ENCODE measurements at places on chromosomes 1 and 21.

DNA sequence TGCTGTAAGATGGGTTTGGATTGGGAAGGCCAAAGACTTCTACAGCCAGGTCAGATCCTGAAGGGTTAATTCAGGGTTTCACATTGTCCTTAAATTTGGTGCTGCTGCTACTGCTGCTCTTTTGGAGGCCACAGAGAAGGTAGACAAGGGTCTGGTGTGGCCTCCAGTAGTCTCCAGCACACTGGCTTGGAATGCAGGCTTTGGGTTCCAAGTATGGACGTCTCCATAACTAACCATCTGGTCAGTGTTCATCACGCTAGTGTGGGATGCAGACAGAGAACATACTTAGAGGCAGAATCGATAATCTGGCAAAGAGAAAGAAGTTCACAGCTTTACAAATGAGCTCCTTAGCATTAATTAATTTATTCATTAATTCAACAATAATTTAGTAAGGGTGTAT lies 154.1 kb downstream of the ZBTB18 start:
- no peak for DNase-seq

- no peak for DNase-seq
Observed at GRCh38 chr1:245673881-245674414, 519.2 kb downstream of the KIF26B start.

DNA sequence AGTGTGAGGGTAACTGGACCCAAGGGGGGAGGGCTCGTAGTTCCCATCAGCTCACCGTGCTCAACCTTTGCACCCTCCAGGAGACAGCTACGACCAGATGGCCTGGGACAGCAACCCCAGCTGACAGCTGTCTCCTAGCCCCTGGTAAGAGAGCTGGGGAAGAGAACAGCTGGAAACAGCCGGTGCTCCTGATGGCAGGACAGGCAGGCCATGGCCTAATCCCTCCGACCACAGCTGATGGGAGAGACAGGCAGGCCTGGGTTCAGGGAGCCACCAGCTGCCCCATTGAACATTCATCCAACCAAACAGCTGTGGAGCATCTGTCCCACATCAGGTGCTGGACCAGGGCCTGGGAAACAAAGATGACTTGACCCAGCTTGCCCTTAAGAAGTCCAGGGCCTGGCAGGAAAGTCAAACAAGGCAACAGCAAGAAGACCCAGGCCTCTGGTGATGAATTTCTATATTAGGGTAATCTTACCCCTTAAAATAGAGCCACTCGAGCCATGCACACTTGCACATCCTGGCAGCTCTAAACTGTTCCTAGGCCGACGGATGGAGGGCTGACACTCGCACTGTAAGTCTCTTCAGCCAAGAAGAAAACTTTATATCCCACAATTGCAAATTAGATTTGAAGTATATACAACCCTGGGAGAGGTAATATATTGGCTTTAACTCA lies 12.2 kb downstream of the OLFML2B start:
- no peak for DNase-seq

DNA sequence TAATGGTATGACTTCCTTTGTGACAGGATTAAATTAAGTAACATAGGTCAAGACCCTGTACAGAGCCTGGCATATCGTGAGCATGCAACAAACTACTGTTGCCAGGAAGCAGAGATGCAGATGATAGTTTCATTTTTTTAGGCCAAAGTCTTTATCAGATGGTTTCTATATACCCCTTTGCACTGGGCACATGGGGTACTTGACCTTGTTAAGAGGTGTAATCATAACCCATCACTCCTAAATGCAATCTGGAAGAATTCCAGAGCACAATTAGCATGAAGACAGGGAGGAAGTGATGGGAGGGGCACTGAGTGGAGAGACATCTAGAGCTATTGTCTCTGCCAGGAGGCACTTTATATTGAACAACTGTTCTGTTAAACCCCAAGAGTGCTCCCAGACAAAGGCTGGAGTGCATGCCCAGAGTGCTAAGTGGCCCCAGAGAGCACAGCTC lies 22.1 kb downstream of the ZBTB17 start:
- DNase-seq = no peak

- DNase-seq = no peak
Observed at GRCh38 chr1:221783437-221783836, 41.5 kb upstream of the DUSP10 start.

GRCh38 chr1:31644560-31645273 lies at the start of gene PEF1:
PEF1 (minus strand) TSS chr1:31644876; CDS start chr1:31644864, 12 bp downstream.
- peak; percentile 98 for DNase-seq

DNA sequence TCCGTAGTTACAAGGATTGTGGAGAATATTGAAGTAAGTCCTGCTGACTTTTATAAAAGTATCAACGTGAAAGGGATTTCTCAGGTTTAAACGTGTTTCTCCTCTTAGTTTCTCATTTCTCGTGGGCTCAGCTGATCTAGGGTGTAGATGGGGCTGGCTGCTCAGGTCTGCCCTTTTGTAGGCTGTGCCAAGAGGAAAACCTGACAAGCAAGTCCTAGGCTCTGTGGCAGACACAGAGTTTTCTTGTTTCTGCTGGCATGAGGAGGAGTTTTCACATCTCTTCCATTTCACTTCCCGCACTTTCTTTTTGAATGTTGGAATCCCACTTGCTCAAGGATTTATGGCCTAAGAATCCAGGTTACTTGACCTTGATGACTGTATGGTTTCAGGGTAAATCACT lies 14.8 kb downstream of the VPS13D start:
- no peak for DNase-seq

DNA sequence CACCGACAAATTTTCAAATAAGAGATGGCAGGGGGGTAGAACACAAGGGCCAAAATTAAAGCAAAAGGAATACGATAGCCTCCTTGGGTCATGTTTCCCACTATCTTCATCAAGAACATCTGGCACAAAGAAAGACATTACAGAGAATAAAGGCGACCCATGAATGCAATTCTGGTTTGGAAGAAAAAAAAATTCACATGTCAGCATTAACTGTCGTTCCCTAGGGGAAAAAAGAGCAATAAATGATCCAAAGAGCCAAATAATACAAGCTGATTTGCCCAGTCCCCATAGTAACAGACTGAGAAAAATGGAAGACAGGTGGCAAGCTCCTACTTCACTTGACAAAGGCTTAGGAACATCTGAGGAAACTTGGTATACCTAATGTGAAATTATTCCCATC lies 4.5 kb downstream of the STIL start:
- no peak for DNase-seq

DNA sequence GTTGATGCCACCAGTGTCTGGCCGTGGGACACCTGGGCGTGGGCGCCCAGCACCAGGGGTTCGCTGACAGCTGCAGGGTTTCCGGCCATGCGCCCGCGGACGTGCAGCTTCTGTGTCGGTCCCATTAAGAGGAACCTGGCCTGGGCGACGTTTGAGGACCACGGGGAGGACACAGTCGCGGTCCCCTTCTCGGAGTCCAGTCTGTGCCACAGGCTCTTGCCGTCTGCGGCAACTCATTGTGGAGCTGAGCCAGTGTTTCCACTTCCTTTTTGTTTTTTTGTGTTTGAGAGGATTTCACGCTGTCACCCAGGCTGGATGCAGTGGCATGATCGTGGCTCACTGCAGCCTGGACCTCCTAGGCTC lies 1.6 kb upstream of the C1orf159 start:
- no peak for DNase-seq

DNA sequence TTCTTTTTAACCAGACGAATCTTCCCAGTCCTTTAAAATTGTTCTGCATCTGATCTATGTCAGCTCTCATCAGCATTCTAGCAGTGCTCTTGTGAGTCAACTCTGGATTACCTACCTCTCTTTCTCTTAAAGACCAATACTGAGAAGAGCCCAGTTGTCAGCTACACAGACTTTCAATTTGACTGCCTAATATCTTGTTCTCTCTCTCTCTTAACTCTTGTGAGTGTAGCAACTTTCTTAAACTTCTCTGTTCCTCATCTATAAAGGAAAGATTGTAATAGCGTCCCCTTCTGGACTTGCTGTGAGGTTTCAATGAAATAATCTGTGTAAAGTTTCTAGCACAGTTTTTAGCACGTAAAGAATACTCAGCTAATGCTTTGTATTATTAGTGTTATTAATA lies 499.3 kb upstream of the ADAMTS5 start:
- no peak for DNase-seq

- DNase-seq = no peak
Observed at GRCh38 chr21:26177746-26178426, 7.3 kb upstream of the APP start.

DNA sequence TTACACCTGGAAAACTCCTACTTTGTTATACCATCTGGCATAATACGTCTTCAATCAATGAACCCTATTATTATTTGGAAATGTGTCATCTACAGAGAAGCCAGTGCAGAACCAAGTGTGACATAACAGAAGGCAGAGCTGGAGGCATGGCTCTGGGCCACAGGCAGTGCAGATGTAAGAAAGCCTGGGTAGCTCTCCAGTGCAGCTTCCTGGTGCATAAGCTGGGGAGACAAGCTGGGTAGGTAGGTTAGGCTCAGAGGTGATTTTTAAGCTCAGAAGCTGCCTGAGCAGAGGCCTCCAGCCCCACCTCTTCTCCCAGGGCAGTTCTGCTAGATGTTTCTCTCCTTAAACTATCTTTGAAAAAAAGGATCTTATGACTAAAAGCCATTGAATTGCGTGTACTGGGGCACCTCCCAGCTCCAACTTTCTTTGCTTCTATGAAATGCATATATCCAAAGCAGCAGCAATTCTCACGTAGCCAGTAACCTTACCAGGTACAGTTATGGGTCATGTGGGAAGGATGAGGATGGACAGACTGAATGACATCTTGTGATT lies 30.7 kb downstream of the AKNAD1 start:
- no peak for DNase-seq

DNA sequence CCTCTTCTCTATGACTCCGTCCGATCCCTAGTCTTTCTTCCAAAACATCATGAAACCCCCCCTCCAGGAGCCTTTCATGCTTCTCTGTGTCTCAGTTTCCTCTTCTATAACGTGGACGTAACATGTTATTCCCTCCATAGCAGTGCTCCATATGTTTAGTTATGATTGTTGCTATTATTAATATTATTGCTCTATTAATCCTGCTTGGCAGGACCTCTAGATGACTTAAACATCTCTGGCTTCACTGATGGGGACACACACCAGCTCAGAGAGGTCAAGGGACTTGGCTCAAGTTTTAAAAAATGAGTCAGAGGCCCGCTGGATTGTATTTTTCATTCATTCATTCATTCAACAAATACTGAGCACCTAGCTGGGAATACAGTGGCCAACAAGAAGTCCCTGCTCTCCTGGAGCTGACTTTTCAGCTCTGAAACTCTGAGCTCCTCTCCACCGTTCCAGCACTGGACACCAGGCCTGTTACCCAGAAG lies 404 bp upstream of the CPLANE2 start:
- no peak for DNase-seq

DNA sequence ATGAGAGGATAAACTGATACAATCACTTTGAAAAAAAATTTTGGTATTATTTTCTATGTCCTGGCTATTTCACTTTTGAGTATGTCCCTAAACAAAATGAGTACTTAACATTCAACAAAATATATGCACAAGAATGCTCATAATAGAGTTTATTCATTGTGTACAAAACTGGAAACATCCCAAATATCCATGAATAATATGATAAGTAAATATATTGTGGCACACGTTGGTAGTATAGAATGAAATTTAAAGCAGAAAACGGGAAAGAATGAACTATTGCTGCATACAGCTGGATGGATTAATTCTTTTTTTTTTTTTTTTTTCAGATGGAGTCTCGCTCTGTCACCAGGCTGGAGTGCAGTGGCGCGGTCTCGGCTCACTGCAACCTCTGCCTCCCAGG lies 725.2 kb downstream of the LTN1 start:
- DNase-seq = no peak

DNA sequence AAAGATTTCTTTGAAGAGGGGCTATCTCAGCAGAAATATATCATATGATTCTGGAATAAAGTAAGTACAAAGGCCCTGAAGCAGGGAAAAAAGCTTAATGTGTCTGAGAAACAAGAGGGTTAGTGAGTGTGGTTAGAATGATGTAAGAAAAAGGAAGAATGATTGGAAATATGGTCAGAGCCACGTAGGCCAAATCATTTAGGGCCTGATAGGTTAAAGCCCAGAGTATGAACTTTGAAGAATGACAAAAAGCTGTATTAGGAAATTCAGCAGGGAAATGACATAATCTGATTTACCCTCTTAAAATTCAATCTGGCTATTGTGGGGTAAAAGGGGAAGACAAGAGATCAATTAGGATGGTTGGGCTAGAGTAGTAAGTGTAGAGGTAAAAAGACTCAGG lies 69.0 kb upstream of the MUTYH start:
- no peak for DNase-seq

DNA sequence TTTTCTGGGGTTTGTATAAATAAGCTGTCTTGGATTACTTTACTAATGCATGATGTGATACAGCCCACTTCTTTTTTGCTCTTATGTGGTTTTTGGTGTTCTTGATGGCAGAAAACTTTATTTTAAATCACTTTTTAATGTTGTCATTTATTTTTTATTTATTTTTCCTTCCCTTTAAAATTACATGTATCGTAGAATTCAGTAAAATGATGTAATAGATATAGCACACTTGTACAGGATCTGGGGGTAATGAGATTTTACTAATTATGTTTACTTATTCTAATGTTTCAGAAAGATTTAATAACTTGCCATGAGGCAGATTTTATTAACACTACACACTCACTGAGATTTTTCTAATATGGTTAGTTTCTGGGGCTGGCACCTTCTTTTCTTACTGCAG lies 701 bp upstream of the B3GALT2 start:
- DNase-seq = no peak

DNA sequence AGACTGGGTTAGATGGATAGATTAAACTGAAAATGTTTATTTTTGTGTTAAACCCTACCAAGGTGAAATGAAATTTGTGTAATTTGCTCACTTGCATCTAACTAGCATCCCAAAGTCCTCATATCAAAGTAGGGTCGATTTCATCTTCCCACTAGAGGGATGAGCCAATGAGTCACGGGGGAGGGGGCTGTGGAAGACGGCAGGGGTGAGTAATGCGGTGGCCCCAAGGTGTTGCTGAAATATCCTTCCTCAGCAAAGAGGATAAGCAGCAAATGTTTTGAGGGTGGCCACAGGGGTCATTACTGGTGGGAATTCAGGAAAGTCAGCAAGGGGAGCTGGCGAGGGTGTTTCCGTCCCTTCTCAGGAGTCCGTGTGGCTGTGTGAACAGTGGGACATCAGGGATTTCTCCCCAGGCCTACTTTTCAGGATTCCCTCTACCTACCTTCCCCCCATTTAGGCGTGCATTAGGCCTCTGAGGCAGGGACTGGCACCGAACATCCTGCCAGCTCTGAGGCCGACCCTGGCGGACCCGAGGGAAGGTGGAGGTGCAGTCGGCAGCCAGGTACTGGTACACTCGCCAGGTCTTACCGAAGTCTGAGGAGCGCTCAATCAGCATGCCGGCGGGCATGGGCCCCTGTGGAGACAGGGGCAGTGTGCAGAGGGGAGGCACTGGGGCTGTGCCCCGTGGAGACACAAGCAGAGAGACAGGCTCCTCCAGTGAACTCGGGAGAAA lies 18.1 kb downstream of the LAMB3 start:
- DNase-seq = no peak

GRCh38 chr1:85125891-85126290 lies 74.9 kb downstream of the SYDE2 start:
- DNase-seq = no peak

DNA sequence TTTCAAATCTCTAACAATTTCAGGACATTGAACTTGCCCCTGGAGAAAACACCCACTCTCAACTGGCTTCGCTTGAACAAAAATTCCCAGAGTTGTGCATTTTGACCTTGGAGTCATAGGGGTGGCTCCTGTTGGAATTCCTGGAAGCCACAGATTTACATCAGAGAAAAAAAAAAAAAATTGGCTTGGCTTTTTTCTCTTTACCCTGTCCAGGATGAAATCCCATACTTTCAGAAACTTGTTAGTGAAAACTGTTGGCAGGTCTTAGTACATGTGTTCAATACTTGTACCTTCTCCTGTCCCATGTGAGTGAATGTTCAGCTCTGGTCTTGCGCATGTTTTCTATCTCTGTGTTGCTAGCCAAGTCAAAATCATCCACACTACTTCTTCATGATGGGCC lies 228.8 kb downstream of the TGFB2 start:
- DNase-seq = no peak

Measured in T-helper 22 cell (primary cell).